Mesenchymal stem cell (in vitro differentiated cells and primary cell): ENCODE measurements at places on chromosomes 1 and 21.

DNA sequence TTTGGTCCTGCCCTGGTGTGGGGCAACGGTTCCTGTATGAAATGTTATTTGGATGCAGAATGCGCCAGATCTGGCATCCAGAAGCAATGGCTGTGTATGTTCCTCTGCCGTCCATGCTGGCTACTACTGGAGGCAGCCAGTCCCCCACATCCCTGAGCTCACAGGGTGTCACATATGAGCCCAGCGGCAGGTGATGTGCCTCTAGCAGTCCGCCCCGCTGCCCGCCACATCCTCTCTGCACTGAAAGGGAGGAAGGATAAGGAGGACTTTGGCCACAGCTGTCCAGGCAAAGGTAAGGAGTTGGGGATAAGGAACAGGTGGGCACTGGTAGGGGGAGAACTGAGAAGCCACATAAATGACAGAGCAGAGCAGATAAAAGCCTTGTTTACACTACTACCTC lies 305.3 kb upstream of the DAB1 start:
- no peaks in the 10 kb centered on the region for H3K27me3 ChIP-seq
- no peak for DNase-seq
- no peak overlapping the region for H3K27ac ChIP-seq
- no peaks in the 10 kb centered on the region for H3K36me3 ChIP-seq
- no peak overlapping the region for H3K4me3 ChIP-seq

DNA sequence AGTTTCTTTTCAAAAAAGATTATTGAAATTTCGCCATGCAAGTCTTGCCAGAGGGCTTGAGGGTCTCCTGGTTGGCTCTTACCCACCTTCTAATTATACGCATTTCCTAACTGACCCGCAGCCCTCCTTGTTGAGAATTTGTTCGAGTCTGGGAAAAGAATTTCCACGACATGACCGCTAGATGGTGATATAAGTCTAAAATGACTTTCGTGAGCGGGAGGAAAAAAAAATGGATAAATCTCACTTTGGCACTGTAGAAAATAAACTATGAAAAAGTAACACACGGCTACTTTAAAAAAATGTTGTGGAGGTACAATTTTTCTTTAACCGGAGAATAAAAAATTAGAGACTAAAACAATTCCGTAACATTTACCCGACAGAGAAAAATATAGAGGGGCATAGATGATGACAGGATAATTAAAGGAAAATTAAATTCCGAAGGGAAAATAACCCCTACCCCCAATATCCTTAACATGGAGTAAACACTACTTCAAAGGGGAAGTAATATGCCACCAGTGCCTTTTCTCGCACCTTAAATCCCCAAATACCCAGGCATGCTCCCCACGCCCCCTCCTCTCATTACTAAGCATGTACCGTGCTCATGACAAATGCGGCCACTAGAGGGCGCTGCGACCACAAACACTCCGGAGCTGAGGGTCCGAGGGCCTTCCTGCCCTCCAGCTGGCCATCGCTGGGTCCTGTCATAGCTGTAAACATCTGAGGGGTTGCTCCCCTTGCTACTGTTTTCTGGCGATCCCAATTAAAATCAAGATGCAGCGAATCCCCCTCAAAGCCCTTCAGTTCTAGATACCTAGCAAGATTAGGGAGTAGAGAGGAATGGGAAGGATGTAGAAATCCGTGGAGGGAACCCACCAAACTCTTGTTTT lies 266.9 kb downstream of the ASTN1 start:
- H3K4me1 ChIP-seq, result no peaks in the 10 kb centered on the region
- no peak overlapping the region for H3K27ac ChIP-seq
- peak; percentile 65 for DNase-seq
- H3K4me3 ChIP-seq, result no peak overlapping the region
- H3K36me3 ChIP-seq, result no peaks in the 10 kb centered on the region

- no peak for DNase-seq
- no peak overlapping the region for H3K27ac ChIP-seq
- H3K36me3 ChIP-seq, result no peaks in the 10 kb centered on the region
- peaks cover 5% of the 10 kb centered on the region for H3K4me1 ChIP-seq
- H3K4me3 ChIP-seq, result no peak overlapping the region
Observed at GRCh38 chr1:17067465-17068240, 13.8 kb upstream of the SDHB start.

DNA sequence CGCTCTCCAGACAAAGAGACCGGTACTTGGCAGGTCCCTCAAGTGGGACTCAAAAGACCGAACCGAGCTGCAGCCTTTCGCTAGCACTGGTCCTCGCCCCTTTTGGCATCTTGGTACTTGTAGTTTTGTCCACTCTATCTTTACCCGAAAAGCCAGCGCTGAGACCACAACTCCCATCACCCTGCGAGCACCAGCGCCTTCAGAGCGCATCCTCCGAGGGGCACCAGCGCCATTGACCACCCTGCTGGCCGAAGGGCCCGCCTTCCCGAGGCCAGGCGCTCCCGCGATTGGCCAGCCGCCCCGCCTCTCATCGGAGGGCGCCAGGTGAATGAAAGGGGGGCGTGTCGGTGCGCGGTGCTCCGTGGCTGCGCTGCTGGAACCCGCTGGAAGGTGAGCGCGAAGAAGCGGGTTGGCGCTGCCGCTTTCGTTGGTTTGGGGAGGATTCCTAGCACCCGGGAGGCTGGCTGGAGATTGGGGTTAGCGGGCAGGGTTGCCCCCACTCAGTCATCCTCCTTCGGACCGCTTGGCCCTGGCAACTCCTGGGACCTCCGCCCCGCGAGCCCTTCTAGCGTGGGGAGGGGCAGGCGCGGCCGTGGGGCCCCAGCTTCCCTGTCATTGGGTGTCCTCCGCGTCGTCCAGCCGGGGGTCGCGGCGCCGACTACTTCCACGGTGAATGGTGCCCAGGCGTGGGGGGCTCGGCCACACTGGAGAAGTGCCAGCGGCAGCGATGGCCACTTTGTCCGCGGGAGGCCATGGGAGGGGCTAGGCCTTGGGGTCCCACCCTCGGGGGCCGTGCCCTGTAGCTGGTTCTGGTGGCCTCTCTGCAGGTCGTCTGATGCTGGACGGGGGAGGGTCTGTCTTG lies at the start of gene ZBTB8B:
Gene ZBTB8B (plus strand): TSS at position 357 of the 862 bp plus-strand sequence. CDS start 5,553 bp downstream, outside the sequence.
- H3K4me3 ChIP-seq, result peak within 1 kb of the TSS; percentile 72
- peak; percentile 39 for DNase-seq
- H3K27me3 ChIP-seq, result peaks cover 66% of the 10 kb centered on the region
- H3K4me1 ChIP-seq, result peaks cover 9% of the 10 kb centered on the region
- no peak within 1 kb of the TSS for H3K27ac ChIP-seq

DNA sequence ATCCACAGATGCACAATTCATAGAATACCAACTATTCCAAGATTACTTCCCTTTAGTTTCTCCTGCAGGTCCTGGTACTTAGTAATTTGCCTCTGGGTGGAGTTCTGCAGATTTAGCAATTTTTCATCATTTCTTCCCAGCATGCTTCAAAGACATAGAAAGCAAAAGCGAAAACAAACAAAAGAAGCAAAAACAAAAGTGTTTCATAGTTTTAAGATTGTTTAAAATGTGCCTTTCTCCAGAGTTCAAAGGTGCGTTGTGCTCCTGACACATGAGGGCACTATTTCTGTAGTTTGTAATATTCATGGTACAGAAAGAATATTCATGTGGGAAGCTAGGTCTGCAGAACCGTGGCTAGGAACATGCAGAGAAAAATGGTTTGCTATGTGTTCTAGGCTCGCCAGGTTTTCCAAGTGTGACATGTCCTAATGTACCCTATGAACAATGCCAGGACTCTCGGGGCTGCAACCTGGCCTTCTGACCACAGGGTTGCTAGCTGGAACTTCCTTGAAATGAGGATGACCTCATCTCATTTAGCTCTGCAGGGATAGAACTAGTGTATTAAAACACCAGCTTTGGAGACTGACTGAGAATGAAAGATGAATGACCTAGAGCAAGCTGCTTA lies 30.0 kb upstream of the RCSD1 start:
- H3K27ac ChIP-seq, result no peak overlapping the region
- no peak overlapping the region for H3K4me3 ChIP-seq
- no peaks in the 10 kb centered on the region for H3K36me3 ChIP-seq
- H3K27me3 ChIP-seq, result peaks cover 7% of the 10 kb centered on the region

DNA sequence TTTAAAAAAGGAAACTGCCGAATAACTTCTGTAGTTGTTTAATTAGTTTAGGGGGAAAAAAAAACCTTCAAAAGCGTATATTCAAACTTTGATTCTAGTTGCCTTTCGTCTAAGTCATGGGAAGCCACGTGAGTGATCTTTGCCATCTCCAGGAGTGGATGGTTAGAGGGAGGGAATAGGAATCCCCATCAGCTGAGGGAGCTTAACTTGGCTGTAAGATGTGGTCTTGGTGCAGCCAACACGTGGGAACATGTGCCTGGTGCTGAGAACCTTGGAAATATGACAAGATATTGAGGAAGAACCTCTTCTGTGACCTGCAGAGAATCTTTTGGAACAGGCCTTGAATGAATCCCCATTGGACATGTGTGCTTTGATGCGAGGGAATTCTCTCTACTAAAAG lies 1.7 kb downstream of the BACE2 start:
- peaks cover 5% of the 10 kb centered on the region for H3K4me1 ChIP-seq
- H3K4me3 ChIP-seq, result peak overlapping the region; percentile 82
- no peak for DNase-seq
- H3K27ac ChIP-seq, result no peak overlapping the region
- H3K27me3 ChIP-seq, result no peaks in the 10 kb centered on the region

GRCh38 chr21:37636152-37636860 lies 269.7 kb downstream of the DYRK1A start:
- H3K4me1 ChIP-seq, result peaks cover 9% of the 10 kb centered on the region
- no peaks in the 10 kb centered on the region for H3K27me3 ChIP-seq
- peak overlapping the region; percentile 51 for H3K27ac ChIP-seq
- no peak overlapping the region for H3K4me3 ChIP-seq

- peaks cover 48% of the 10 kb centered on the region for H3K27me3 ChIP-seq
- H3K36me3 ChIP-seq, result peaks cover 3% of the 10 kb centered on the region
- H3K4me1 ChIP-seq, result no peaks in the 10 kb centered on the region
Observed at GRCh38 chr1:228349701-228350171, 56.9 kb downstream of the TRIM11 start.

DNA sequence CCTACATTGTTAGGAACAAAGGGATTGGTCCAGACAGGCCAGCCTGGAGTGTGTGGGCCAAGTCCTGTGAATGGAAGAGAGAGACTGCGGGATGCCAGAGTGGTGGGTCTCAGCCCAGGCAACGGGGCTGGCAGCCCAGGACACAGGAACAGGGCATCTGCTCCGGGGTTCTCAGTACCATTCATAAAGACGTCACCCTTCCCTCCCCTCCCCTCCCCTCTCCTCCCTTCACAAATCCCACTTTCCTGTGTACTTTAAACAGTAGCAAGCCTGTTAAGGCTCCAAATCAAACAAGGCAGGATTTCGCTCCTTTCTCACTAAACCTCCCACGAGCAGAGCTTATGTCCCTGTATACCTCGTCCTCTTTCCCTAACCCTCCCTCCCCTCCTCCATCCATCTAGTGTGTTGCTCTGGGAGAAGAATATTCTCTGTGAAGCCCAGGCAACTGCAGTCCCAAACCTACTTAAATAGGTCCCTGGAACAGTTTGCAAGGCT lies 4.2 kb upstream of the PLXNA2 start:
- no peaks in the 10 kb centered on the region for H3K36me3 ChIP-seq
- H3K4me1 ChIP-seq, result peaks cover 4% of the 10 kb centered on the region
- H3K27me3 ChIP-seq, result peaks cover 3% of the 10 kb centered on the region
- DNase-seq, result no peak
- H3K4me3 ChIP-seq, result no peak overlapping the region

DNA sequence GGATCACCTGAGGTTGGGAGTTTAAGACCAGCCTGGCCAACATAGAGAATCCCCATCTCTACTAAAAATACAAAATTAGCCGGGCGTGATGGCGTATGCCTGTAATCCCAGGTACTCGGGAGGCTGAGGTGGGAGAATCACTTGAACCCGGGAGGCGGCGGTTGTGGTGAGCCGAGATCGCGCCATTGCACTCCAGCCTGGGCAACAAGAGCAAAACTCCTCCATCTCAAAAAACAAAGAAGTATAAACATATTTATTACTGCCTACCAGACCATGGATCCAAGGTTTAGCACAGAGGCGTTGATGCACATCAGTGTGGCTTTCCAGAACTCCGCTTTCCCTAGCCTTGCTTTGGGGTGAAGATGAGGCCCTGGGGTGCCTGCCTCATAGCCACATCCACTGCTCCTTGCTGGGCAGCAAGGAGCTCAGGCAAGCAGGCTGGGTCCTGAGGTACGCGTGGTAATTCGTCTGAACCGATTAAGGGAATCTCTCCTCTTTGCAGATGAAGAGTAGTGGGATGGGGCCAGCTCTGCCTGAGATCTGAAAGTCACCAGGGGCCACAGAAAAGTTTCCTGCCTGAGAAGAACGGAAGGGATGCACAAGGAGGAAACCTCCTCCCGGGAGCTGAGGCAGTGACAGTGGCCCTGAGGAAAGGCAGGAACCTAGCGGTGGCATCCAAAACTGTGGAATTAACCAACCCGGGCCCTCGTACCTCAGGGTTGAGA lies 52.3 kb upstream of the LBR start:
- H3K27ac ChIP-seq, result no peak overlapping the region
- no peak overlapping the region for H3K4me3 ChIP-seq
- DNase-seq, result no peak
- peaks cover 3% of the 10 kb centered on the region for H3K4me1 ChIP-seq

DNA sequence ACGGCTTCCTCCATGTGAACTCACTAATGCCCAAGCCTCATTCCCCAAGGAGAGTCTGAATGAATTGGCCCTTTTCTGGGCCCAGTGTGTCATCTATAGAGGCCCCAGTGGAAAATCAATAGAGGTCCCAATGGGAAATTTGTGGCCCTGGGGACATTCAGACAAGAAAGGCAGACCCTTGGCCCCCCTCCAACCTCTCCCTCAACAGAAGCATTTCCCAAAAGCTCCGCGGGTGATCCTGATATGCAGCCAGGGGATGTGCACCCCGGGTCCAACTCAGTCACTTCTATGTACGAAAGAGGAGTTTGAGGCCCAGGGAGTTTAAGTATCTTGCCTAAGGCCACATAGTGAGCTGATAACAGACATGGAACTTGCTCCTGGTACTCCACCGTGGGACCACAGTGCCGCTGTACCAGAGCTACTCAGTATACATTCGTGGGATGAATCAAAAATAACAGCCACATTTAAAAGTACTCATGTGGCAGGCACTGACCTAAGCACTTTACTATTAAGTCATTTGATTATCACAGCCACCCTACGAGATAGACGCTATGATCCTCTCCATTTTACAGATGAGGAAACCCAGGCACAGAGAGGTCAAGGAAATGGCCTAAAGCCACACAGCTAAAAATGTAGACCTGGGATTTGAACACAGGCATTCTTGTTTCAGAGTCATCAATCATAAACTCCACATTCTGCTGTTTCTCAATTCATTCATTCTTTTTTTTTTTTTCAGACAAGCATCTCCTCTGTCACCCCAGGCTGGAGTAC lies 8.5 kb downstream of the EPHA2 start:
- H3K27ac ChIP-seq, result peak overlapping the region; percentile 98
- peaks cover 26% of the 10 kb centered on the region for H3K36me3 ChIP-seq
- no peak for DNase-seq

- H3K27me3 ChIP-seq, result peaks cover 22% of the 10 kb centered on the region
- peaks cover 10% of the 10 kb centered on the region for H3K4me1 ChIP-seq
- H3K4me3 ChIP-seq, result no peak overlapping the region
- no peaks in the 10 kb centered on the region for H3K36me3 ChIP-seq
- no peak for DNase-seq
- H3K27ac ChIP-seq, result no peak overlapping the region
Observed at GRCh38 chr1:6511056-6511455, 19.6 kb upstream of the PLEKHG5 start.

- peaks cover 19% of the 10 kb centered on the region for H3K4me1 ChIP-seq
- H3K27ac ChIP-seq, result no peak overlapping the region
- H3K4me3 ChIP-seq, result peak overlapping the region; percentile 12
- no peaks in the 10 kb centered on the region for H3K36me3 ChIP-seq
- peak; percentile 43 for DNase-seq
Observed at GRCh38 chr1:156813750-156814570, 2.7 kb downstream of the SH2D2A start.
